Stimulated activated CD8-positive, alpha-beta memory T cell treated with anti-CD3 and anti-CD28 coated beads, Interleukin-4, amount 100 ng/mL, for 1 hour (primary cell): ENCODE measurements at places on chromosomes 4 and X.

DNA sequence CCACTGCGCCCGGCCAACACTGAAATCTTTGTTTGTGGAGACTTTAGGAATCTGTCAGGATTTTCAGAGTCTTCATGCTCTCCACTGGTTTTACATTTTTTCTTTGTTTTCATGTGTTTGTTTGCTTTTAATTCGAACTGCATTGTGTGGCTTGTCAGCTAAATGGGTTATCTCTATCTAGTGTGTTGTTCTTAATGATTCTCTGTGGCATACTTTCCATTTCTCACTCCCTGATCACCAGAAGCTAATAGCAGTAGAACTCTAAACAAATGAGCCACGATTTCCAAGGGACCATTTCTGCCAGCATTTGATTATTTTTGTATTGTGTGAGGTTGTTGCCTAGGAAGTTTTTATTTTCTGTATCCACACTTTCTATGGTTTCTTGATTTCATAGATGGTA is 352.4 kb downstream of the CAMK2D start:
- DNase-seq: no peak

DNA sequence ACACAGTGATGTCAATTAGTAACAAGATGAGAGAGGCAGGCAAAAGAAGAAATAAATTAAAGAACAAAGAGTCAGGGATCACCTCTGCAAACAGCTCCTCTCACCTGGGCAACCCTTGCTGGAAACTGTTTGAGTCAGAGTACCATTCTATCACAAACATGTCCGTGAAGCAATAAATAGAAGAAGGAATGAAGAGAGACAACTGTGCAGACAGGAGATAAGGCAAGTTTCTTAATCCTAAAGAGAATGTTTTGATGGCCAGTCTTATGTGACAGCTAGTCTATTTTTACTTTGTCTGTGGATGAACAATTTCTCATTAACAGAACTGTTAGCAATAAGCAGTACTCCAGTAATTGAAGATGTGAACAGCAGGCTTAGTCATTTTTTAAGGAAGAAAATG is 422.4 kb downstream of the DMD start:
- DNase-seq: no peak

DNA sequence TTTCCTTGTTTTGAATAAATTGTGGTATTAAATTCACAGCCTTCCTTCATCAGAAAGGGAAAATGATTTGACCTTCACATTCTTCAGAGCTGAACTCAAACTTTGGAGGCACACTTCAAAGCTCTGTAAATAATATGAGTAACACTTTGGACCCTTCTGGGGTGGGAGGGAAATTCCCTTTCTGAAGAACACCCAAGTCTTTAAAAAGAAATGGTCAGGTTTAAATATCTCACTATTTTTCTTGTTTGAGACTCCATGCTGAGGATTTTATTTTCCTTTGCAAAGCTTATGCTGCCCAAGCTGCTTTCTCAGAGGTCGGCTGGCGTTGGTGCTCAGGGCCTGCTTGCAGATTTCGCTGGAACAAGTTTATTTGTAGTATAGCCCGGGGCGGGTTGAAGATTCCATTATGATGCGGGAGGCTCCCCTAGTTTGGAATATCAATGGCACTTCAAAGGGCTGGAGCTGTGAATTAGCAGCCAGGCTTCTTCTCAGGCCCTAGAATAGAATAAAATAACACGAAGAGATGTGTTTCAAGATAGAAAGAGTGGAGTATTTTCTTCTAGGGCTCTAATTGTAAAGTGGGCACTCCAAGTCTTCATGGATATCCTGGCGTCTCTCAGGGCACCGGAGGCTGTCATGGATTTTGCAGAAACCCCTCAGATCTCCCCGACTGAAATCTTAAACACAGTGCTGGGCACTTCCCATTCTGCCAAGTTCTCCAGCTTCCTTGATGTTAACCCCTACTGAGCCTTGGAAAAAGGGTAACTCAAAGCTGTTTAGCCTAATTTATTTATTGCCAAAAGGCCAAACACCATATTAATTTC is 315.6 kb downstream of the GPAT3 start:
- DNase-seq: no peak

GRCh38 chrX:102138064-102138463 is 4.2 kb downstream of the TCEAL6 start:
- DNase-seq: no peak

DNA sequence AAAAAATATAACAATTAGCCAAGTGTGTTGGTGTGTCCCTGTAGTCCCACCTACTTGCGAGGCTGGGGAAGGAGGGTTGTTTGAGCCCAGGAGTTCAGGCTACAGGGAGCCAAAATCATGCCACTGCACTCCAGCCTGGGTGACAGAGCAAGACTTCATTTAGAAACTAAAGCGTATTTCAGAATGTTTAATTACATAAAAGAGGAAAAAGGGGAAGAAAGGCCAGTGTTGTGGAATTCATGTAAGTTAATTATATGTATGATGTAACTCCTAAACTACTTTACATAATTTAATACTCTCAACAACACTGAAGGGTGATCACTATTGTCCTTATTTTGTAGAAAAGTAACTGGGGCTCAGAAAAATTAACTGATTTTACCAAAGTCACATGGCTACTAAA is 67.2 kb upstream of the HOPX start:
- no peak for DNase-seq

DNA sequence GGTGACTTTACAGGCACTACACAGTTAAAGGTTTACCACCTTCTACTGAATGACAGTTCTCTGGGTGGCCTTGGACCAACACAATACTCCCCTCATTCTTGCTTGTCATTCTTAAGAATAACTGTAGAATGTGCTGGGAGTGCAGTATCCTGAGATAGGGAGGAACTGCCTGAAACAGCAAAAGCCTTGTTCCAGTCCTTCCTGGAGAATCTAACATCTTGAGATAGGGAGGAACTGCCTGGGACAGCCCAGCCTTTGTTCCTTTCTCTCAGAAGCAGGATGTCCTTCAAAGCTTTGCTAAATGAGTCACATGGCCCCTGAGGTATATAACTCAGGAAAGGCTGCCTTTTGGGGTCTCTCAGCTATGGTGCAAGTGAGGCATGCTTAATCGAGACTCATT is 145.7 kb upstream of the MBNL3 start:
- DNase-seq: no peak
